Right renal cortex interstitium (tissue), 3 donors: ENCODE measurements at places on chromosomes 16 and 17.

- no peak for DNase-seq
These were observed 84.3 kb downstream of the PRKCA start for GRCh38 chr17:66386498-66387351.

- DNase-seq: no peak
These were observed 574.6 kb upstream of the HSBP1 start for GRCh38 chr16:83233153-83233552.

GRCh38 chr17:6241996-6242395 is 171.8 kb downstream of the WSCD1 start:
- DNase-seq: no peak

DNA sequence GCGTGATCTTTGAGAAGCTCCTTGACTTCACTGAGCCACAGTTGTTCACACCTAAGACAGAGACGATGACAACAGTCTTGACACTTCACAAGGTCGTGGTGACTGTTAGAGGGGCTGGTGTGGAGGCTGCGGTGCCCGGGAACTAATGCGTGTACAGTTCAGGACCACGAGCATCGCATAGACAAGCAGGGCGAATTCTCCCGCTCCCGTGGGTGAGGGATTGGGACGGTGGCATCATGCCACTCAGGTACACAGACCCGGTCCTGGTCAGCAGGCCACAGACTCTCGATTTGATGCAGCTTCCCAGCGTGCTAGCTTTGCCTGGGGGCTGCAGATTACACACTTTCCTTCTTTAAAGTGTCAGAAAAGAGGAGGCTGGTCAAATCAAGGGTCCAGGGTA is 24.7 kb downstream of the CEP295NL start:
- no peak for DNase-seq

DNA sequence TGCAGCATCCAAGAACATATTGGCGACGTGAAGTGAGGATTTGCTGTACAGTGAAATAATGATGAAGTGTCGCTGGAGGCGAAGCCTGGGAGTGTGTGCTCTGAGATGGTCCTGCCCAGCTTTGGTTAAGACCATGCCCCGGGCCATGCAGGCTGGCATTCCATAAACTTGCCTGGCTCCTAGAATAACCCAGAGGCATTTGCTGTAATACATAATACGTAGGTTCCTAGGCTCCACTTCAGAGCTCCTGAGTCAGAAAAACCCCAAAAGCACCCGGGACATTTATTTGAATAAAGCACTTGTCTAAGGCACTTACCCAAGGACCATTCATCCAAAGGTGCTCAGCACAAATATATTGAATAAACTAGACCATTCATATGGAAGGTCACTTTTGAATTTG is 279.3 kb downstream of the ABCC12 start:
- DNase-seq: no peak

DNA sequence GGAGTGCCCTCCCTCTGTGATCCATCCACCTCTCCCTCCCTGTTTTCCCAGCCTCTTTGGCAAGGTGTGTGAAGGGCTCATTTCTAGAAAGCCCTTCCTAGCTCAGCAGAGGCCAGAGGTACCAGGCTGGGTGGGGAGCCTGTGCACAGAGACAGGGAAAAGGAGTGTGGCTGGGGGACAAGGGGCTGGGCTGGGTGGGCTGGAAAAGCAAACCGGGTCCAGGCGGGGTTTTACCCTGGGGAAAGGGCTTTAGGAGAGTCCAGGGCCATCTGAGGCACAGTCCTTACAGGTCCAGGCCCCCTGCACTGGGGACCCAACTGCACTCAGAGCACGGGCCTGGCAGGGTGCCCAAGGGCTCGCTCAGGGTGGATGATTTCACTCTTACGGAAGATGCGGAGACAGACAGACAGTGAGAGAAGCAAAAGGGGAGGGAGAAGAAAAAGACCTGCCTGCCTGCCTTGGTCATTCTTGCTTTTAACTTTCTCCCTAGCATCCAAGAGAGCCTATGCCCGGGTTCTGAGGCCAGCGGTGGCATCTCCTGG is 7.0 kb downstream of the CRHR1 start:
- no peak for DNase-seq

- DNase-seq: no peak
These were observed 518 bp downstream of the MT1E start for GRCh38 chr16:56625943-56626654.

DNA sequence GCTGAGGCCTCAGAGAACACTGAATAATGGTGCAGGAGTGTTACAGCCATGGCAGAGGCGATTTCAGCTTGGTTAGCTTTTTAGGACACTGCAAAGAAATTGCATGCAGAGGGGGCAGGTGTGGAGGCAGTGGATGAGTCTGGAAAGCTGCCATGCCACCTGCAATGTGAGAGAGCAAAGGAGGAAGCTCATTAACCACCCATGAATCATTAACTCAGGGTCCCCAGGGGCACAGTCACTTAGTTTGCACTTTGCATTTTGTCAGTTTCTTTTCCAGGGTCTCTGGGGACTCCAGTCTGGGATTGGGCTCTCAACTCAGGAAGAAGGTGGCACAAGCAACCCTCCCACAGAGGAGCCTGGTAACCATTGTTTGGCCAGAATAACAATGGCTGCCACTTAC is 132.9 kb downstream of the USP31 start:
- DNase-seq: peak; percentile 5

DNA sequence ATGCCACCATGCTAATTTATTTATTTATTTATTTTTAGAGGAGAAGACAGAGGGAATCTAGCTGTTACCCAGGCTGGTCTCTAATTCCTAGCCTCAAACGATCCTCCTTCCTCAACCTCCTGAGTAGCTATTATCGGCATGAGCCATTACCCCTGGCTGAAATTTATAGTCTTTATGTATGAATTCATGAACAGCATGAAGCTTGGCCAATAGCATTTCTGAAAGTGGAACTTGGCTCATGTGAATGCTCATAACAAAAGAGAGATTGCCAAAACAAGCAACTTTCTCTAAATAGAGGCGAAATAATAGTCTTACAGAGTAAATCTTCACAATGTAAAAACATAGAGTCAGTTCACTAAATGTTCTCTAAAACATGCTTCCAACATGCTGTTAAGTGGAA is 30.1 kb upstream of the SMURF2 start:
- no peak for DNase-seq

DNA sequence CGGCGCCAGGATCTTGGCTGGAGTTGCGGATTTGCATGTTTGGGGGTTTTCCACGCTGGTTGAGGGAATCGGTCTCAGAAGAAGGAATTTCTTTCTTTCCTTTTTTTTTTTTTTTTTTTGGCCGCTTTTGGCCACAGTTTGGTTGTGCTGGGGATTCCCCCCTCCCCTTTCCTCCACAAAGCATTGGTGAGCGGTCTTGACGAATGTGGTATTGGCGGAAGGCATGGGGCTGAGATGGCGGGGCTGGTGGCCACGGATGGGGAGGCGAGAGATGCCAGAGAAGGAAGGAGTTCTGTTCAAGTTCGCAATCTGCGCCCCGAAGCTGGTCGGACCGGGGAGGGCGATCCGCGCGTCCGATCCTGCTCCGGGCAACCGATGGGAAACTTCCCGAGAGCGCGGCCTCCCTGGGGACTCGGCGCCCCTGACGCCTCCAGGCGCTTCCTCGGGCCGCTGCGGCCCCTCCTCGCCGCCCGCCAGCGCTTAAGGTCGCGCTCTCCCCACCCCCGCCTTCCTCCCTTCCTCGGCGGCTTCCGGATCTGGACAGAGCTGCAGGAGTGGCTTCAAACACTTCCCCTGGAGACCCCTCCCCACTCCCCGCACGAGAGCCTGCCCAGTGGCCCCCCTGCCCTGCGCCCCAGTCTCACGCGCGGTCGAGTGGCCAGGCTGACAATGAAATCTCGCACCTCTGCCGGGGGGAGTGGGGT is 43.2 kb downstream of the RAI1 start:
- no peak for DNase-seq

DNA sequence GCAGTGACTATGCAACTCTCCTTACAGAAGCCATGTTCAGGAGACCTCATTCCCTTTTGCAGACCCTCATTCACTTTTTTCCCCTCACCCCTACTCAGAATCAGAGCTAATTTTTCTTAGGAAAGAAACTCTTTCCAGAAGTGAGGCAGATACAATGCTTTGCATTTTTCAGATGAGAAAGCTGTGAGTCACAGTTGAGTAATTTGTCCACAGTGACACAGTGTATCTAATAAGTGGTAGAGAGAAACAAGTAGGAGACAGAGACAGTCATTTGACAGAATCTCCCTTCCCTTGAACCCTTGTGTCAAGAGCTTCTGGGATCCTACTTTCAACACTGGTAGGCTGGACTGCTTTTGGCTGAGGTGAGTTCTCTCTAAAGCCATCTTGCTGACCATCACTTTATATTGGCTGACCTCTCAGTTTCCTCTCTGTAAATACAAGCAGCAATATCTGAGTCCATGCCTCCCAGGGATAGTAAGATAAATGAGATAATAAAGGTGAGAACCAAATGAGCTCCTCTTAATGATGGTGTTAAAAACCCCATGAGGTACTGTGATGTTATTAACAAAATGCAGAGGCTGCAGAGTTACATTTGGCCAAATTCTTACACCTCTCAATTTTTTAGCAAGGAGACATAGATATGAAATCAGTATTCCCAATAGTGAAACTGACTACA is 130.8 kb downstream of the CA10 start:
- no peak for DNase-seq

DNA sequence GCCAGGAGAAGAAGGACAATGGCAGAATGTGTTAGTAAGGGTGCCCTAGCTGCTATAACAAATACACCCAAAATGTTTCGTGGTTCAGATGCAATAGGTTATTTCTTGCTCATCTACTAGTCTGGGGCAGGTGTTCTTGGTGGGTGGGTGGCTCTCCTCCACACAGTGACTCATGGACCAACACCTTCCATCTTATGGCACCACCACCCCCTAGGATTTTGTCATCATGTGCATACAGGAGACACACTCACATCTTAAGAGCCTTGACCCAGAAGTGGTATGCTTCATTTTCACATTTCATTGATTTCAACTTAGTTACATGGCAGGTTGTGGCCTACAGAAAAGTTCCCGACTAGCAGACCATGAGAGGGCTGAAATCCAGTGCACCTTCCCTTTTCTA is 114.7 kb downstream of the AMFR start:
- DNase-seq: no peak

DNA sequence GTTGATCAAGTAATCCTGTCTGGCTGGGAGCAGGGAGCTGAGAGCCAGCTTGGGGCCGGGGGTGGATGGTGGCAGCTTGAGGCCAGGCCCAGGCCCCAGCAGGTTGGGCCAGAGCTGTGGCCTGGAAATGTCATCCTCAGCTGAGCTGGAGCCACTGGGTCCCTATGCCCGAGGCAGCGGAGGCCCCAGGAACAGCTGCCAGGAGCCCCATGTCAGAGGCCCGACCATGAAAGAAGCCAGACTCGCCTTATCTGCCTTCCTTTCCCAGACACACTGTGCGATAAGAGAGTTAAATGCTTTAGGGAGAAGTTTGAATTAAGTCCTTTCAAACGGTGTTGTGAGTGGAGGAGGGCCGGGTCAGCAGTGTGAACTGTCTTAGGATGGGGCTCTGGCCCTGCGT is 3.5 kb downstream of the SMTNL2 start:
- DNase-seq: no peak

- no peak for DNase-seq
These were observed 33.2 kb downstream of the CYTH1 start for GRCh38 chr17:78748730-78749317.

DNA sequence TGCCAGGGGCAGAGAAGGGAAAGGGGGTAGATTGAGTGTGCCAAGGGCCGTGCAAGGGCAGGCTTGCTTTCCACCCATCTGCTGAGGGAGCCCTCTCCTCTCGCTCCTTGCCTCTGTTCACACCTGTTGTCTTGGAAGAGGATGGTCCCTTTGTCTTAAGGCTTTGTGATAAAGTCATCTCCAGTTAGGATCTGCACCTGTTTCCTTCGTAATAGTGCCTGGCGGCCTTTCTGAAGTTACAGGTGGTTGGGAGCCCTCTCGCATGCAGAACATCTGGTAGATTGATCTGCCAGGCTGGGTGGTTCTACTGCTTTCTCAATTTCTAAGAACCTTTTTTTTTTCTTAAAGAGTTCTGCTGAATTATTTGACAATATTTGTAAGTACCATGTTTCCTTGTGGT is 16.3 kb downstream of the UBFD1 start:
- no peak for DNase-seq

GRCh38 chr17:45357364-45357997 is 40.7 kb upstream of the MAP3K14 start:
- no peak for DNase-seq

DNA sequence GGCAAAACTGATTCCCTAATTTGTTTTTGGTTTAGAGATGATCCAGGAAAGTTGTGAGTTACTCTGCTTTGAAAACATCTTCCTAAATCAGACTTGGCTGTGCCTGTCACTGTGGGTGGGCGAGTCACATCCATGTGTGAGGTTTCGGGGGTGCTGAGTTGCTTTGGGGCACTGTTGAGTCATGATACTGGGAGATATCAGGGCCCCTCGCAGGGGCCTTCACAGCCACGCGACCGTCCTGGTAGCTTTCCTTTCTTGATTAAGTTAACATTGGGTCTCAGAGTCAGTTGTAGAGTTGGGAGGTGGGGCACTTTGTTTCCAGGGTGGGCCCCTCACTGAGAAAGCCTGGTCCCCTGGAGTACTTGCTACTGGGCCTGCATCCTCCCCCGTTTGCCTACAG is 58.3 kb upstream of the LGALS9 start:
- DNase-seq: no peak

GRCh38 chr16:87042551-87043230 is 274.5 kb downstream of the C16orf95 start:
- DNase-seq: no peak

DNA sequence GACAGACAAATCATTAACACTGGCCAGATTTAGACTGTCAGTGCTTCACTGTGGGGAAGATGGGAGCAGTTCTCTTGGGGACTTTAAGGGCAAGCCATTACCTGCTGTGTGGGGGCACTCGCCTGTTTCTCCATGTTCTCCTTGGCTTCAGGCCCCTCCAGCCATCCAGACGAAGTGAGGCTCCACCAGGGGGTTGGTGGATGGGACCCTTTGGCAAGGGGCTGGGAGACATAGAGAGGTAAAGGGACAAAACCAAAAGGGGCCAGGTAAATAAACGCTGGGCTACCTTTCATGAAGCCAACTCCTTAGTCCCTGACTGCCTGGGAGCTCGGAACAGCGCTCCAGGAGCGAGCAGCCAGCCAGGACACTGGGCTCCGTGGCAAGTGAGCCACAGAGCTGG is 14.0 kb downstream of the TBX4 start:
- DNase-seq: no peak

DNA sequence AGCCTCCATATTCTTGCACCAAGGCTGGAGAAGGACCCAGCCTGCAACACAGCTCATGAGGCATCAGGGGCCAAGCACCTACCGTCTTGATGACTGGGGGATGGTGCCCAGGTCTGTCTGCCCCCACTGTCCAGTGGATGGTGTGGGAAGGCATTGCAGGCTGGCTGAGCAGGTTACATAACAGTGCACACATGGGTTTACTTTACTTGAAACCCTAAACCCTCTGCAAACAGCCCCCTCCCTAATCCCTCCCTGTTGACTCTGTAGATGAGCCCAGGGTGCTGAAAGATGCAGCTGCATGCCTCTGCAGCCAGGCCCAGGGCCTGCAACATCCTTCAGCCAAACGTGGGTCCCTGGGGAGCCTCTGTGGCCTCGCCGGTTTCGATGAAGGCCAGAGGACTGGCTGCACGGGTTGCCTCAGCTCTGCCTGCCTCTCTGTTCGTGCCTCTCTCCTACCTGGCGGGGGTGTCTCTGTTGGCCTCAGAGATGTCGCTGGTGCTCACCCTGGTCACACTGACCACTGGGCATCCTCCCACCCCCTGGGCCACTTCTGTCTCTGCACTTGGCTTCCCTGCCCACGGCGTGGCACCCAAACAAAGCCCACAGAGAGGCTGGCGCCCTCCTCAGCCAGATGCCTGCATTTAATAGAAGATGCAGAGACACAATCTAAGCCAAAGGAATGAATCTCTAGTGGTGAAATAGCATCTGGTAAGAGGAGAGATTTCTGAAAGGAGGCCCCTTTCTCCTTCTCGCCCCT is 95.1 kb downstream of the METRNL start:
- no peak for DNase-seq

- no peak for DNase-seq
These were observed 9.0 kb downstream of the ZNF23 start for GRCh38 chr16:71453036-71453435.
